Astrocyte of the hippocampus (primary cell): ENCODE measurements at places on chromosomes 2 and 18.

DNA sequence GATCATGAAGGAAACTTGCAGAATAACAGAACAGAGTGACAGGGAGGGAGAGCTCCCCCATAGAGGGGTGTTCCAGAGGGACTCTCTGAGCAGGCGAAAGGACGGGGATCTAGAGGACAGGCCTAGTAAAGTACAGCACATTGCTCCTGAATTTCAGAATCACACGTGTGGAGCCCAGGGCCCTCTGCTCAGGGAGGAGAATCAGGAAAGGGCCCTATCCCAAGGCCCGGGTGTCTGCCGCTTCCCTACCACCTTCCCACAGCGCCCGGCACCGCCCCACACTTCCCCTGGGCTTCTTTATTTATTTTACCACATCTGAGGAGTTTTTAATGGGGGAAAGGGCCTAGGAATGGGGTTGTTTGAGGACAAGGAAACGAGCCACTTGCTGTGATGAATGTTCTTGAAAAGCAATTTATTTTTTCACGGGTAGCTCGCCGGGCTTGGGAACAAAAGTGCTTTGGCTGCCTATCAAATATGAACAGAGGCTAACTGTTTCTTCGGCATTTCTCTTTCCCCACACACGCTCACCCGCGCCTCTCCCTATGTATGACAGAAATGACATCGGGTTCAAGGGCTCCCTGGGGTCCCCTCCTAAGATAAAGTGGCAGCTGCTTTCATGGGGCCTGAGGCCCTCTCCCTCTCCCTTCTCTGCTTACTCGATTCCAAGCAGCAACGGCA, 79.3 kb upstream of the GLI2 start:
- peak; percentile 53 for DNase-seq

DNA sequence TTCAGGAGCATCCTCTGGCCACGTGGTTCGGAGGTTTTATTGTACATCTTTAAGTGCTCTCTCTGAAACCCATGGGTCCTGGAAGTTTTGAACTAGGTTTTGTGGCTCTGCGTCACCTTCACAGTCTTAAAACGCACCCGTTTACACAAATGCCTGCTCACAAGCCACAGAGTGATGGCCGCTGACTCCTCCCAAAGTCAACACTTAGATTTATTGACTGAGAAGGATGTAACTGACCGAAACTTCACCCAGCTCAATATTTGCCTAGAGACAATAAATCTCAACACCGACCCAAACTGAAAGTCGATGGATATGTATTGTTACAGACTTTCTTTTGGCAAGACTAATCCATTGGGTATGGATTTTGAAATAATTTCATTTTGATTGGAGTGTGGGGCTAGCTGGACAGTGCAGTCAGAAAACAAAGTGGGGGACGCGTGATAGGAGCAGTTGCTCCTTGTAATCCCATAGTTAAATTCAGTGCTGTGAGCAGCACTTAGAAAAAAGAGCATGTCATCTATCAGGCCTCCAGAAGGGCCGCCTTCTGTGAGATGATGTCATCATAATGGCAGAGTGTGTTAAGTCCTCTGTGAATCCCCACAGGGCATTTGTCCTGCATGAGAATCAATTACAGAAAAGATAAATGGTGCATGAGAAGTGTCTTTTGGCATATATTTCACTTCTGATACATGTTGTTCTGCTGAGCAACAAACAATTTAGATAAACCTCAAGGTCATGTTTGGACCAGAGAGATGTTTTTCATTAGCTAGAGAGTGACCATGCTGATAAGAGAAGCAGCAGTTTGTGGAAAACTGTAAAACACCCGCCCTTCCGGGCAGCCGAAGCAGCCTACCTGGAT, 183.7 kb downstream of the INO80D start:
- DNase-seq: no peak

DNA sequence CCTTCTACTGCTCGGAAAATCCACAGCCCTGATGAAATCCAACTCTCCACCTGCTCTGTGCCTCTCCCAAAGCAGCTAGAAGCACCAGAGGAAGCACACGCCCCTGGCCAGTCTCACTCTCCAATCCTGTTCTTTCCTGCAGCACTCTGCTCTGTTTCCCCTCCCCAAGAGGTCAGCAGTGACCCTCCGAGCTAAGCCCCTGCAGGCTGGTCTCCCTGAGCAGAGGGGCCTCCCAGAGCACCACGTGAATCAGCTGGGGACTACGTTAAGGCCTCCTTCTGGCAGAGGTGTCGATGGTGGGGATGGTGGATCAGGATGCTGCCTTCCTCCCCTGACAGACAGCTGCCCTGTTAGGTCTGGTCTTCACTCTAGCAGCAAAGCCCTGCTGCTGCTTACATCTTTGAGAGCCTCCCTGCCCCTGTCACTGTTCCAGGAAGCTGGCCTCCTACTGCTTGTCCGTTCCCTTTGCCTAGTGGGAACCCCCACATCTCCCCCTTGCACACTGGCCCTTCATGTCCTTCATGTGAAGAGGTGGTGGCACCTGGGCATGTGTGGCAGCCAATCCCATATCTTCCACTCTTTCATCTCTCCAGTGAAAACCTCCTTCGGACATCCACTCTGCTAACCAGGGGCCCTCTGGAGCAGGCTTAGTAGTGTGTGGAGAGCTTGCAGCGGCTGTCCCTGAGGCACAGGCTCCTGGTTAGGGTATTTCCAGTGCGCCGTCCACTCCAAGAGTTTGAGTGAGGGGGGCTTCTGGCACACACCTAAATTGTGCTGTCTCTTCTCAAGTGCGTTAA, 307.5 kb upstream of the HS6ST1 start:
- no peak for DNase-seq

GRCh38 chr2:225697936-225698335, 298.4 kb downstream of the NYAP2 start:
- no peak for DNase-seq

DNA sequence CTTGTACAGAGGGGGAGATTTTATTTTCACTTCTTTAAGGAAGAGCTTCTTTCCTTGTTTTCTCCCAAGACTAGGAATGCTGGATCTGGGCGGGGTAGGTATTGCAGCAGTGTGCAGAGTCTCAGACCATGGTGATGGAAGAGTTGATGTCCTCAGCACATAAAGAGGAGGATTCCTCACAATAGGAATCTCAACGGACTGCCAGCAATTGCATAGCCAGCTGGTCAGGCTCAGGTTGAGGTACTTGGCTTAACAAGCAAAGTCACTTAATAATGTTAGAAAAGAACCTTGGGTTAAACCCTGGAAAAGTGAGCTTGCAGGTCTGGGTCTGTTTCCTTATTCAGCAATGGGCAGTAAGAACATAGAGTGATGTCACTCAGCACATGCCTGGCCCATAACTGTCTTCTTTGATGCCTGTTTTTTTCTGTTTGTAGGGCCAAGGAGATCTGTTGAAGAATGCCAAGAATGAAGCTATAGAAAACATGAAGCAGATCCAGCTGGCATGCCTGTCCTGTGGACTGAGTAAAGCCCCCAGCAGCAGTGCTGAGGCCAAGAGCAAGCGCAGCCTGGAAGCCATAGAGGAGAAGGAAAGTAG, 342.1 kb downstream of the PLCL1 start:
- peak; percentile 2 for DNase-seq

DNA sequence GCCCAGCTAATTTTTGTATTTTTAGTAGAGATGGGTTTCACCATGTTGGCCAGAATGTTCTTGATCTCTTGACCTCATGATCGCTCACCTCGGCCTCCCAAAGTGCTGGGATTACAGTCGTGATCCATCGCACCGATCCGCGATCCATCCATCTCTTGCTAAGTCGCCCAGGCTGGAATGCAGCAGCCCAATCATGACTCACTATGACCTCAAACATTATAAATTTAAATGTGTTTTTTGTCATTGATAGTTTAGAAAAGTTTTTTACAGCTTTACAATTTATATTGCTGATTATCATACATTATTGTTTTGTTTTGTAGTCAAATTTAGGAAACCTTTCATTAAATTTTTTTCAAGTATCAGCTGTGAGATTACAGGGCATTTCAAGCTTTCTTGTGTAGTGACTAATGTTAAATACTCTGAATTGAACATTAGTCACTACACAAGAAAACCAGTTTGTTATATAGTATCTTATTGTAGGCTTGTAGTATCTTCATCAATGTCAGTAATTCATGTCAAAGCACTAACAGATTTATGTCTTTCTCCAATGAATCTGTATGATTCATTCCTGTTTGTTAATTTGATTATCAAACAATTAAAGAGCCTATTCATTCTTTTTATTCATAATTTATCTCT, 37.5 kb downstream of the NR4A2 start:
- DNase-seq: peak; percentile 33

- DNase-seq: peak; percentile 8
Measured at GRCh38 chr2:52695731-52696130, 1071.9 kb upstream of the CHAC2 start.

- no peak for DNase-seq
Measured at GRCh38 chr2:77831898-77832297, 309.7 kb upstream of the LRRTM4 start.

DNA sequence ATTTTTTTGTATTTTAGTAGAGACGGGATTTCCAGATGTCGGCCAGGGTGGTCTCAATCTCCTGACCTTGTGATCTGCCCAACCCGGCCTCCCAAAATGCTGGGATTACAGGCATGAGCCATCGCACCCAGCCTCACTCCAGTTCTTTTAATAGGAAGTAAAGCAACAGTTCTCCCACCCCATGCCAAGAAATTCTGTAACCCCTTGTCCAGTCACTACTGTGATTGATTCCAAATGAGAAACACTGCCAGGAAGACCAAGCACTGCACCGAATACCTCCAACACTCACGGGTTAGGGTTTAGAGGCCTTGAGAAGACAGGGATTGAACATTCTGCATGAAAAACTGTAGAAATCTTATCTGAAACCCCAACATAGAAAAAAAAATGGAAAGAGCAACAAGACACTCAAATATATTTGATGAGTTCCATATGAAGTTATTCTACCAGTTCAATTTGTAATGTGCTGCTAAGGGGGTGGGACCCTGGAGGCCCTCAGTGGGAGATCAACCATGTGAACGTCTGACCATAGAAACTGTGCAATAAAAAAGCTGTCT, 48.2 kb upstream of the BIN1 start:
- peak; percentile 36 for DNase-seq

GRCh38 chr2:126932966-126933710, 34.4 kb downstream of the TEX51 start:
- DNase-seq: no peak

DNA sequence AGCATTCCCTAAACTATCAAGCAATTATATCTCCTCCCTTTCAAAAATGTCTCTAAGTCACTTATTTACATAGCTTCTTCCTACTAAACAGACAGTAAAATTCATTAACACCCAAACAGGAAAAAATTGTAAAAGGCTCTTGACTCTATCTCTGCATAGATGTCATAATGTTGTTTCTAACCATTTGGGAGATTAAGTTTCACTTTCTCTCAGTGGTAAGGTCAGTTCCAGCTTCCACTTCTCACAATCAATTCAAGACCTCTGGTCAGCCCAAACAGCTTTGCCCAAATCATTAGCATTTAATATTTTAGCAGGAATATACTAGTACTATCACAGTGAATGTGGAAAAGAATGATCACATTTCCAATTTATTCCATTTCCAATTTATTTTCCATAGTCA, 374.3 kb upstream of the MC4R start:
- DNase-seq: no peak

DNA sequence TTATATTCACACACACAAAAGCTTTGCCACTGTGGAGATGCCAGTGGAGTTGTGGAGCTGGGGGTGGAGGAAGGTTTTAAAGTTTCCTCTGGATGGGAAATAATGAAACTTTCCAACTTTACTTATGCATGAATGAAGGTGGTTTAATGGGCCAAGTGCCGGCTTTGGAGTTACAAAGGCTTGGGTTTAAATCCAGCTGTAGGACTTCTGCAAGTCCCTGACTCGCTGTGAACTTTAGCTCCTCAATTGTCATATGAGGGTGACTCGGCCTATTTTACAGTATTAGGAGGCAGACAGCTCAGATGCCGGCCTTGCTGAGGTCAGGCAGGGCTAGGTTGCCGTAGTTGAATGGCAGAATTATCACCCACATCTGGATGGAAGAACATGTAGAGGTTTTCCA, 415.8 kb upstream of the TRIB2 start:
- peak; percentile 77 for DNase-seq

- no peak for DNase-seq
Measured at GRCh38 chr18:77314511-77314910, 64.9 kb downstream of the GALR1 start.

- DNase-seq: peak; percentile 11
Measured at GRCh38 chr2:141641462-141641861, 489.4 kb downstream of the LRP1B start.

DNA sequence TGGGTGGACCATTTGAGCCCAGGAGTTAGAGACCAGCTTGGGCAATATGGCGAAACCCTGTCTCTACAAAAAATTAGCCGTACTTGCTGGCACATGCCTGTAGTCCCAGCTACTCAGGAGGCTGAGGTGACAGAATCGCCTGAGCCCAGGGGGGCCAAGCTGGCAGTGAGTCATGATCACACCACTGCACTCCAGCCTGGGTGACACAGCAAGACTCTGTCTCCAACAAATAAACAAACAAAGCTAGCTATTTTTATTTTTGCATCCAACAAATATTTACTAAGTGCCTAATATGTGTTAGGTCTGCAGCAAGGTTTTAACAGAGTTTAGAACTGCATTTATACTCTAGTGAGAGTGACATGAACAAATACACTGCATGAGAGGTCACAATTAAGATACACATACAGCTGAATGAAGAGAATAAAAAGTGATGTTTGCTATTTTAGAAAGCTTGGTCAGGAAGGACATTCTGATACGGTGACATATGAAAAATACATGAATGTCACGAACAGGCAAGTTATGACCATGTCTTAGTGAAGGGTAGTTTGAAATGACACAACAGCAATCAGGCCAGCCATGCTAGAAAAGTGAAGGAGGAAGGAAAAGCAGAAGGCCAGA, 83.2 kb upstream of the FRZB start:
- peak; percentile 69 for DNase-seq

GRCh38 chr2:13001408-13001807, 284.7 kb downstream of the TRIB2 start:
- DNase-seq: no peak

- no peak for DNase-seq
Measured at GRCh38 chr2:7989823-7990222, 692.0 kb upstream of the ID2 start.

DNA sequence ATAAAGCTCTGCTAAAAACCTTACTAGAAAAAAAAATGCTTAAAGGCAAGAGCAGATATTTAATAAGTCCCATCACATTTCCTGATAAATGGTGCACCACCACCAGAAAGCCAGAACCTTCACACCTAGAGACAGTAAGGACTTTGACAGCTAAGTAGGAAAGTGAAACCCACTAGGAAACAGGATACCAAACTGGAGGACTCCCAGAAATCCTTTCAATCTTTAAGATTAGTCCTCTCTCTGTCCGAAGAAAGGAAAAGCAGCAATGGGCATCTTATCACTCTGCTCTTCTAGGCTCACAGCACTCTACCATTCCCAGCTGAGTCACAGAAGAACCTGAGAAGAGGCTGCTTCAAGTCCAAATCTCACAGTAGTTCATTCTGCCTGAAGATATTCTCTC, 3.7 kb downstream of the DYM start:
- DNase-seq: no peak

GRCh38 chr2:216216951-216217903, 108.1 kb downstream of the XRCC5 start:
- no peak for DNase-seq

DNA sequence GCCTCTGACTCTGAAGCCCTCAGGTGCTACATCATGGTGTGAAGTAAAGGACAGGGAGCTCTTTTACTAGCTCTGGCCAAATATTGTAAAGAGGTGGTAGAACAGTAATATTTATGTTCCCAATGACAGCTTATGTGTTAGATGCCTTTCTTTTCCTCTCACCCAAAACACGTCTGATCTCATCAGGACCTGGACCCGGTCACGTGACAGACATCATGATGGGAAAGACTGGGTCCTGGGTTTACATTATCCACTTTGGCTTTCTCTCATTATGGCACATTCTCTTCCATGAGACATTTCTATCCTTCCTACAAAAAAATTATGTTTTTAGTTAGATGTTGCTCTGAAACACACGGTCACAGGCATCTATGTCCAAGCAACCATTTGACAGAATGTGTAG, 548.7 kb upstream of the CDH7 start:
- no peak for DNase-seq
